ENCODE measurements at places on chromosomes 2 and 18.
A peak's percentile ranks its signal among the peaks of the same experiment; 100 is the strongest.

DNA sequence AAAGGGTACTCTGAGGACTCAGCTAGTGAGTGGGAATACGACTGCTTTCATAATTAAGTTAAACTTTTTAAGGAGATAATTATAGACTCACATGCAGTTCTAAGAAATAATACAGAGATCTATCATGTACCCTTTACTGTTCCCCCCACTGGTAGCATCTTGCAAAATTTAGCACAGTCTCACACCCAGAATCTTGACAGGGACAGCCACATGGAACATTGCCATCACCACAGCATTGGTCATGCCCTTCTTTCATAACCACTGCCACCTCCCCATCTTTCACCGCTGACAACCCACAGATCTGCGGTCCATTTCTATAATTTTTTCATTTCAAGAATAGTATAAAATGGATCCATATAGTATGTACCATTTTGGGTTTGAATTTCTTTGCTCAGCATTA, 37.8 kb downstream of the ARHGEF4 start:
- DNase-seq = no peak

DNA sequence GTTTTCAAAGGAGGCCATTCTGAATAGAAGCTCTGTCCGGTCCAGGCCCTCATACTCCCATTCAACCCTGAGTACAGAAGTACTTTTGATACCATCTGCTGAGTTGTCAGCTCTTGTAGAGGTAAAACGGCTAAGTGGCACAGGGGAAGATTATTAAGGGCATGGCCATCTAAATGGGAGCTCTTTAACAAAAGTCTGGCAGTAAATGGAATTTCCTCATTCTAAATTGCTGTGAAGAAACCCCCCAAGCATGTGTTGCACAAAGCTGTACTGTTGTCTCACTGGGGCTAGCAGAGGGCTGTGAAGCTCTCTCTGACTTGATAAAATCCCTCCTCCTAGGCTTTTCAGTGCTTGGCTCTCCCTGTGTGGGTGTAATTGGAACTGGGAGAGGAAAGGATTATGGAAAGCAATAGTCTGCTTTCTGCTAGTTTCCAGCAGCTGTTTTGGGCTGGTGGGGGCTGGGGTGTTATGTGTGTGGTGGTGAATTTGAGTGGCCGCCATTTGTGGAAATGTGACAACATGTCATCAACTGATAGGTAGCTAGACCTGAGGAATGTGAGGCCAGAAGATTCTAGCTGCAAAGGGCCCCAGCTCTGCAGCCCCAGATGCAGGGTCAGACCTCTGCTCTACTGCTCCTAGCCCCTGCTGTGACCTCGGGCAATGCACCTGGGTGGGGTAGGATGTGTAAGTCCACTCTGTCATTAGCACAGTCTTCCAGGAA, 65.1 kb downstream of the MAP4K4 start:
- no peak for DNase-seq

DNA sequence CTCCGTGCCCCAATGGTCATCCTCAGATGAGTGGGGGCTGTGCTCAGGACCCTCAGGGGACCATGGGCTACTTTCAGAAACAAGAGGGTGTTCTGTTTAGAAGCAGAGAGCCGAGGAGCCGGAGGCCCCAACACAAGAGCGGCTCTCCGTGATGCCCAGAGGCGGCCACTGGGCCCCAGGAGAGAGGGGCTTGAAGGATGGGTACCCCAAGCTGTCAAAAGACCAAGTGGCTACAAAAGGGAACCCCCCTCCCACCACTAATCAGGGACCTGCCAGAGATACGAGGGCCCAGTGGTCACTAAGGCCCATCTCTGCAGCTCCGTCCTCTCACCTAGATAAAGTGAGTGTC, 93.6 kb downstream of the HDAC4 start:
- DNase-seq = no peak

GRCh38 chr2:46045888-46046287, 251.3 kb upstream of the EPAS1 start:
- DNase-seq = no peak

DNA sequence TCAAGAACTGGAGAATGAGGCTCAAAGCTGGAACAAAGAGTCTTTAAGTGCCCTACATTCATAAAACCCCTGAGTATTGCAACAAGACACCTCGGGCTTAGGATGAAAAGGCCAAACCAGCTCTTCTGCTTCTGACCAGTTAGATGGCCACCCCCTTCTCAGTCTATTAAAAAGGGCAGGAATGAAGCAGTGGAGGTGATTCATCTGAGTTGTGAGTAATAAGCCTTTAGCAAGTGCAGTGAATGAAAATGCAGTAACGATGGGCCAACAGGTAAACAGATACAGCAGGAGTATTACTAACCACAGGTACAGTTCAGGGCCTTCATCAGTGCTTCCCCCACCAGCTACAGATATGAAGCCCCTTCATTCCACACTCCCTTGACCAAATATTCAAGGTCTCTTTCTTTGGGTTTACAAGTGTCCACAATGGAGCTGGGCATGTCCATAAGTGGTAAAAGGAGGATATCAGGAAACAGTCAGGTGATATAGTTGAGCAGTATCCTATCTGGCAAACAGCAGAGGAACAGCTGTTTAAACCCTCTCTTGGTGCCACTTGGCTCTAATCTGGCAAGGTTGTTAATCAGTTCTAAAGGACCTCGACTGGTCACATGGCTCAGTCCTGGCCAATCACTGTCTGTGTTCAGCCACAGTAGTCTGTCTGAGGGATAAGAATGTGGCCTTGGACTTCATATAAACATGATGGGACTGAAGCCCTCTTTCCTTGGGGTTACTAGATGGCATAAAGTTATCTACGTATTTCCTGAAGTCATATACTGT, 17.8 kb downstream of the SERPINB13 start:
- no peak for DNase-seq

GRCh38 chr2:240615820-240616547, 9.3 kb upstream of the GPR35 start:
- no peak for DNase-seq

GRCh38 chr2:143088388-143088787, 40.8 kb upstream of the ARHGAP15 start:
- no peak for DNase-seq

DNA sequence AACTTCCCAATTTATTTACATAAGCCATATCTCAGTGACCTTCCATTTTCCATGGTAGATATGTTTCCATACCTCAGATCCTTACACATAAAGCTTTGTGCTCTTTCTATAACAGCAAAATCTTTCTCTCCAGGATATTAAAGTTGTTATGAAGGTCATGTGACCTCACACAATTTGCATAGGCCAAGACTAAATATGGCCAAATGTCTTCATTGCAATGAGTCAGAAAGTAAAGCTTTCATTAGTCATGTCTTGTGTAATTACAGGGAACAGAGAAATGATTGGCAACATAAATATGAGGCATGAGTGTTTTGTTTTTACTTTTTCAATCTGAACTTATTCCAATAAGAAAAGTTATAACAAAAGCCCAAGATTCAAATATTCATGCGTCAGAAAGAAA, 243.5 kb downstream of the ASXL3 start:
- DNase-seq = no peak

- no peak for DNase-seq
These were observed 44.2 kb downstream of the TTC27 start for GRCh38 chr2:32671885-32672533.

DNA sequence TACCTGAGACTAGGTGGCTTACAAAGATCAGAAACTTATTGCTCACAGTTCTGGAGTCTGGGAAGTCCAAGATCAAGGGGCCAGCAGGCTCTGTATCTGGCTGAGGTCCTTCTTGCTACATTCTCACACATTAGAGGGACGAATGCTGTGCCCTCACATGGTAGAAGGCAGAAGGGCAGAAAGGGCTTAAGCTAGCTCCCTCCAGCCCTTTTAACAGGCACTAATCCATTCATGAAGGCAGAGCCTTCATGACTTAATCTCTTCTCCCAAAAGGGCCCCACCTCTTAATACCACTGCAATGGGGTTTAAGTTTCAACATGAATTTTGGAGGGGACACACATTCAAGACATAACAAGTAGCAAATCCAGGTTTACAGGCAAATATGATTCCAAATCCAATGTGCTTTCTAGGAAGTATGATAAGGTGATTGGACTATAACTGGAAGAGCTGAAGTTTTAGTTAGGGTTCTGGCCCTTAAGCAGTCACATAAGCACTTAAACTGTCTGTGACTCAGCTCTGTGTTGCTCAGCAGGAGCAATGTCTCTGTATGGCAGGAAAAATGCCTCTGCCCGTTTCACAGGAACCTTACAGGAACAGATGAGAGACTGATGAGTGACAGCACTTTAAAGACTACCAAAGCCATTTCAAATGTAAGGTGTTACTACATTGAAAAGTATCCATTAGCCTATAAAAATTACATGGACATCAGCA, 119.6 kb upstream of the PTPRM start:
- DNase-seq = no peak

DNA sequence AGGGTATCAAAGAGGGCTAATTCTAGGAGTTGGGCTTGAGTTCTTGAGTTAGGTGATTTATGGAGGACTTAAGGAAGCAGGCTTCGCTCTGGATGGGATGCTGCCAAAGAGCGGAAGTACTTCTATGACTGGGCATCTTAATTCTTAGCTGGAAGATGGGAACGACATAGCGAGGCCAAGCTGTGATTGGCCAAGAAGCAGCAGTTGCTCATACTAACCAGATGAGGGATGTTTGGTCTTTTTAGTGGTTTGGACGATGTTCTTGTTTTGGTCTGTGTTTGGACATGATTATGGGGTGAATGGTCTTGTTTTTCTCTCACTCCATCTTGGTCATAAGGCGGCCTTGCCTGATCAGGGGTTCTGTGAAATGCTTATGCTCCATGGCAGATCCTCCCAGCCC, 133.7 kb downstream of the MSH2 start:
- no peak for DNase-seq

- DNase-seq = no peak
These were observed 82.6 kb downstream of the AGAP1 start for GRCh38 chr2:235576337-235576910.

GRCh38 chr2:147141930-147142329, 702.9 kb upstream of the ACVR2A start:
- no peak for DNase-seq

DNA sequence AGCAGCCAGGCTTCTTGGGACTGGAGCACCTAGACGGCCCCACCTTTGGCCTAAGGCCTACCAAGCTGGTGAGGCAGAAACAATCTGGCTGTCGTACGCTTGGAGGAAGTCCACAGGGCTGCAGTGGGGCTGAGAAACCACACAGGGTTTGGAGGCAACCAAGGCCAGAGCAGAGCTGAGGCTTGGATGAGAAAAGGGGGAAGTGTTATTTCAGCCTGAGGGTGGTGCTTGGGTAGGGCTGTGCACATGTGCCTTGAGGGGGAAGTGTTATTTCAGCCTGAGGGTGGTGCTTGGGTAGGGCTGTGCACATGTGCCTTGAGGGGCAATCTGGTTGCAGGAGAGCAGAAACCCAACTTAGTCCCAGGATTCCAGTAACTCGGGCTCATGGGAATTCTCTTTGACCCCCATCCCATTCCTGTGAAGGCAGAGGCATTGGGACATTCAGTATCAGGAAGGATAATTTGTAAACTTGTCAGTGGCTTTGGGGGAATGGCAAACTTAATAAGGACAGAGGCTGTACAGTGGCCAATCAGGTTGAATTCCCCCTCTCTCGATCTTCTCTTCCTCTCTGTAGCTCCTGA, 971 bp upstream of the FBXO41 start:
- peak; percentile 98 for DNase-seq

GRCh38 chr2:42949125-42949524, 156.7 kb upstream of the HAAO start:
- no peak for DNase-seq

- DNase-seq = no peak
These were observed 447.0 kb downstream of the SOX11 start for GRCh38 chr2:6139142-6139541.

DNA sequence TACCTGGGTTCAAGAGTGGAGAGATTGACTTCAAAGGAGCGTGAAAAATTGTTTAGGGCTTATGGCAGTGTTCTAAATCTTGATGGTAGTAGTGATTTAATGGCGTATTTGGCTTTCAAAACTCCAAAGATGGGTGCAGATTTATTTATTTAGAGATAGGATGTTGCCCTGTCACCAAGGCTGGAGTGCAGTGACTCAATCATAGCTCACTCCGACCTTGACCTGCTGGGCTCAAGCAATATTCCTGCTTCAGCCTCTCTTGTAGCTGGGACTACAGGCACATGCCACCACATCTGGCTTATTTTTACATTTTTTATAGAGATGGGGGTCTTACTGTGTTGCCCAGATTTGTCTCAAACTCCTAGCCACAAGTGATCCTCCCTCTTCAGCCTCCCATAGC, 52.5 kb downstream of the FAM117B start:
- DNase-seq = no peak

GRCh38 chr2:232341739-232342126, 36.8 kb upstream of the ALPP start:
- DNase-seq = no peak

GRCh38 chr18:62925031-62925688, 209.8 kb downstream of the PHLPP1 start:
- DNase-seq = no peak

GRCh38 chr2:102116630-102117471, 25.7 kb upstream of the IL1R1 start:
- DNase-seq = no peak

DNA sequence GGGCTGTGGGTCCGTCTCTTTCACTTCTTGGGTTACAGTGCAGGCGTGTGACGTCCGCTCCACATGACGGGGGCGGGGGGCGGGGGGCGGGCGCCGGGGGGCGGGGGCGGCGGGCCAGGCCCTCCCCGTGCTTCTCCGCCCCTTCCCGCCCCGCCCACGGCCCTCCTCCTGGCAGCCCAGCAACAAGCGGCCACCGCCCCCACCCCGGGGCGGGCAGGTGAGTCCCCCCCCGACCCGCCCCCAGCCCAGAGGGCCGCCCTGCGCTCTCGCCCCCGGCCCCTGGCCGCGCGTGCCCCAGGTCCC, 3.6 kb downstream of the ZNF516 start:
- DNase-seq = peak; percentile 96

DNA sequence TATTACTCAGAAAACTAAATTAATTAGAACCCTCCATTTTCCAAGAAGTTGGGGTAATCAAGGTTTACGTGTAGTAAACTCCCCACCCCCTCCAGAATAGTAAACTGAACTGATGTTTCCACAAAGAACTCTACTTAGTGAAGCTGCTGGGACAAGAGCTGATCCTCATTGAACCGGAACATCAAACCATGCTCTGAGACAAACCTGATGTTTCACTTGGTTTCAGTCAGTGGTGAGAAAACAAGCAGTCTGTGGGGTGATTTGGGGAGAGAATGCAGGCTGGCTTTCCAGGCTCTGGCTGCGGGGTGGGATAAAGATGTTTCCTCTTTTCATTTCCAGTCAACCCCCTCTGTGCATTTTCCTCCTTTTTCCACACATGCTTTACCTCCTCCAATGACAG, 38.2 kb downstream of the CELF4 start:
- no peak for DNase-seq

Data from Karpas-422 (cell line).